D721Med (cell line): ENCODE measurements at places on chromosomes 2 and 18.

DNA sequence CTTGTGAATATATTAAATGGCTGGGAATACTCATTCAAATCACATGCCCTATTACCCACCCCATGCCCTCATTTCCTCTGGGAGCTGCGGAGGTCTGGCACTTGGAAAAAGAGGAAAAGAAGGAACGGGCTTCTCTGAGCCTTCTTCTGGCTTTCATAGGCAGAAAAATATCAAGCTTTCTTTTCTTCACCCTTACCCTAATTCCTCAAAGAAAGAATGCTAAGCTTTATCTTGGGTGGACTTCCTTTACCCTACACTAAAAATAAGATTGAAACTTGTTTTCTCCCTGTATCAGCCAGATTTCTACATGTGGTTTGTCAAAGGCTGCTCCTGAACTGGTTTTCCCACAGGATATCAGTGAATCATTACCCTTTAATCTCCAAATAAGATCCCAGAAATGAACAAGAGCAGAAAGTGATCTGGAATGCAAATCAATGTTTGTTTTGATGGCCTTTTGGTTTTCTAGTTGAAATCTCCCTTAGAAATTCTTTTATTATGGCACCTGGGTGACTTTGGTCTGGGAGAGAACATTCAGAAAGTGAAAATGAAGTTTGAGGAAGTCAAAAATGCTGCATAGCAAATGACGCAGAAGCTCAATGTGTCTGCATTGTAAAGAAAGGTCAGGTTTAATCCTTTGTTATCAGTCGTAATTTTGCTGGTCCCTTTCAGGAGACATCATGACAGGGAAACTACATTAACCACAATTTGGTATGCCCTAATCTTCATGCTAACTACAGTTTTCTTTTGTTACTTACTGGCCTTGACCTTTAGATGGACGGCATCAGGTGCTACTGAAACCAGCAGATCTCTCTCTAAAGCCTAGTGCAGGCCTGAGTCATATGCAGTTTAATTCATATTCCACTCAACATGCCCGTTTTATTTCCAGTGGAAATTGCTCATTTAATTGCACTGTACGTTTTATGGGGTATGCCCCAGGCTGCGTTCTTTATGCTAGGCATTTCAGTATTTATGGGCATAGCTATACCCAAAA lies 46.6 kb upstream of the HNRNPA3 start:
- DNase-seq, result no peak

DNA sequence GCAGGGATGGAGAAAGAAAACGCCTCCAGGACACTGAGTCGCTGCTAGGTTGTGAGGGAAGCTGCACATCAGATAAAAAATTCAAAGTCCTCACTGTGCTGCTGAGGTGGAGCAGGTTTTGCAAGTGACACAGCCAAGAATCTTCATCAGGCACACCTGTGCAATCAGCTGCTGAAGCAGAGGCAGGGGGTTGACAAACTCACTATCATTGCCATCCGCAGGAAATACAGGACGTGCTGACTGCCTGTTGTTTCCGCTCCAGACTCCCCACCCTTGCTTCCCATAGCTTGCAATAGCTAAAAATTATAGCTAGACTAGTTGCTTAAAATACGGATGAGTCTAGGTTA lies 147.8 kb upstream of the FHL2 start:
- no peak for DNase-seq

DNA sequence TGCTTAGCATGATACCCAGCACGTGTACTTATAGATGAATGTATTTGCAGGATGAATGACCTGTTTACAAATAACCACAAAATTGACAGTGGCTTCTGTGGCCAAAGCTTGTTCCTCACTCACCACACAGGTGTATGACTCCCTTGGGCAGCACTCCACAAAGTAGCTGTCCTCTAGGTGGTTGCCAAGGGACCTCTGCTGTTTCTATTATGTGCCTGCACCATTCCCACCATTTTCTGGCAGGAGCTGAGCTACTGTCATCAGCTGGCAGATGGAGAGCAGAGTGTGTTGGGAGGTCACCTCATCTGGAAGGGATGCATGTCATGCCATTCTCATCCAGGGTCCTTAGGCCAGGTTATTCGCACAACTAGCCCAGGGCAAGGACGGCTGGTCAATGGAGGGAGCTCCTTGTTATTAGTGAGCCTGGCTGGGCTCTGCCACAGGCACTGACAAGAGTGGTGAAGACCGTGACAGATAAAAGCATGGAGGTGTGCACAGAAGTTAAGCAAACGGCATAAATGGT lies 37.1 kb upstream of the TRIB2 start:
- no peak for DNase-seq

DNA sequence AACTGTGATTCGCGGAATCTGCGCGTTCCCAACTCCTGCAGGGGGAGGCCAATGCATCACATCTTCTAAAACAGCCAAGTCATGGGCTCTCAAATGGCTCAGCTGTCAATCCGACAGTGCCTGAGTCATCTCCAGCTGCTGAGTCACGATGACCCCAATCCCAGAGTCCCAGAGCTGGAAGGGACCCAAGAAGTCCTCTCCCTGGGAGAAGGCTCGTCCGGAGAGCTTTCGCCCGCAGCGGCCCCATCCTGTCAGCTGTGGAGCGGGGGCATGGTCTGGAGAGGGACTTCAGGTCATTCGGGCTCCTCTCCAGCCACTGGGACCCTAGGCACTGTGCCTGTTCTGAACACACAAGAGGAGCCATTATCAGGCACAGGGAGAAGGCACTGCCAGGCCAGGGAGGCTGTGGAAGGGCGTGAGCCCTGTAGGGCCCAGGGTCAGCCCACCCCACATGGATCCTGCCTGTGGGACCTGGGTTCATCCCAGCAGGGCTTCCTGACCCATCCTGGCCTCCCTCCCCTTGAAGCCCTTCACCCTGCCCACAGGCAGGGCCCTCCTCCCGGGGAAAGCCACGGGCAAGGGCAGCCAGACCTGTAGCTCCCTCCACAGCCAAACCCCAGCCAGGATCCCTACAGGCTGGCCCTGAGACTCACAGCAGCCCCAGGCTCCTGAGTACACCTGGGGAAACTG lies 47.6 kb upstream of the GPC1 start:
- no peak for DNase-seq

GRCh38 chr2:69581774-69582581 lies 61.6 kb downstream of the AAK1 start:
- DNase-seq, result no peak

- DNase-seq, result no peak
Measured at GRCh38 chr2:20148426-20148922, 76.5 kb downstream of the SDC1 start.

DNA sequence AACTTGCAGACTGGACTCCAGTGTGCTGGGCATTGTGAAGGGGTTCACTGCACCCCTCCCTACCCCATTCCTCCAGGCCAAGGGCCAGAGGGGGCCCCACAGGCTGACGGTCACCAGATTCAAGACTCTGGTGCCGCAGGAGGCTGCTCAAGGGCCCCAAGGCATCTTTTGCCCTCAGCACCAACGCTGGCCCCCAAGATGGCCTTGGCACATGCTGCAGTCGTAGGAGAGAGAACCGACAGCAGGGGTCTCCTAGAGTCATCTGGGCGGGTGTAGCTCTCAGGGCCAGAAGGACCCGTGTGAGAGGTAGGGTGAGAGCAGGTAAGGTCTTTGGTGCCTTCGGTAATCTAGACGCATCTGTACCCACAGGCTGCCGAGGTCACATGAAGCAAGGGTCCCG lies 18.7 kb upstream of the ODC1 start:
- DNase-seq, result no peak

DNA sequence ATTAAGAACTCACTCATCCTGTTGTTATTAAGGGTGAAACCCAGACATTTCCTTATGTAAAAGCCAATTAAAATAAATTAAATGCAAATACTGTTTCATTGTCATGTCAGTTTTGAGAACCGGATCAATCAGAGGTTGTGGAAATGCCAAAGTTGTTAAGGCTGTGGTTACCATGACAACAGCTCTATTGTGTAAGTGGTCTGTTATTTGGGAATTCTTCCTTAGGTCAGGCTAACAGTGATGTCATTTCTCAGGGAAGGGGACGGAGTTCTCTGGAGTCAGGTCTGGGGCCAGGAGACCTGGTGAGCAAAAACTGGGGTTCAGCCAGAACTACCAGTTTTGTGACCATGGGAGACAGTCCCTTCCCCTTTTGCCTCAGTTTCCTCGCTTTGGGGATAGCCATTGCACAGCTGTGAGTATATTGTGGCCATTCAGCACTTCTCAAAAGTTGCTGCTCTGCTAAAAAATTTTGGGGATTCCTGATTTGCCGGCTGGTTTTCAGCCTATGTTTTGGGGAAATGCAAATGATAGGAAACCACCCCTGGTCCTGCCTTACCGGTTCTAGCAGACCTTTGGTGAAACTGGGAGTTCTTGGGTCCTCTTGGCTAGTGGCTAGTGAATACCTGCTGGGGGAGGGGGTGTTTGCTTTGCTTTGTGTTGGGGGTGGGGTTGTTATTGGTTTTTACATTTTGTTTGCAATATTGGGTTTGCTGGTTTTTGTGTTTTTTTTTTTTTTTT lies 21.6 kb downstream of the HPCAL1 start:
- DNase-seq, result no peak

DNA sequence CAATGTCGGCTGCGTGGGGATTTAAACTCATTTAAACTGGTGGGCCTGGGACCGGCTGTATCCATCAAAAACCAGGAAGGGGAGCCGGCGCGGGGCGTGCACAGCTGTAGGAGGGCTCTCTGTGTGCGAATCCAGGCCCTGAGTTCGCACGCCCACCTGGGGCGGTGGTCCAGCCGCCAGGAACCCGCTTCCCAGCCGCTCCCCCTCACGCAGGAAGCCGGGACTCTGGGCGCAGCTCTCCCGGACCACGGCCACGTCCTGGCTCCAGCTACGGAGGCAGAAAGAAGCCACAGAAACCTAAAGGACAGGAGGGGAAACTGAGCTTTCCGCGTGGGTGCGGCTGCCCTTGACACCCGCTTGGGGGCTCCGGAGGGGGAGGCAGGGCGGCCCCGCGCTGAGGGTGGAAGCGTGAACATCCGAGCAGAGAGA lies 80.6 kb downstream of the GFPT1 start:
- no peak for DNase-seq

DNA sequence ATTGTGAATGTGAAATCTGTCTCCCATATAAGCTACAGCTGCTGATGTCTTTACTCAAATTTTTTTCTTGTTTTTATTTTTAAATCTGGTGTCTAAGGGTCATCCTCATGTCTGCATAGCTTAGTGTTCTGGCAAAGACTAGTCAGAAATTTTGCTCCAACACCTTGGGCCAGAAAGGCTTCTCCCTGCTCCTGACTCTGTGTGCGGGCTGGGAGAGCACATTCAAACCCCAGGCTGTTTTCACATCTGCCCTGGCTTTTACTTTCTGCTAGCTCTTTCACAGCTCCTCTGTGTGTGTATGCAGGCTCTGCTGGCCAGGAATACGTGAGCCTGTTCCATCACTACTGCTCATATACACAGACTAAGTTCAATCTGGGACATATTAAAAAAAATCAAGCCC lies 102.9 kb upstream of the RIOK3 start:
- no peak for DNase-seq

DNA sequence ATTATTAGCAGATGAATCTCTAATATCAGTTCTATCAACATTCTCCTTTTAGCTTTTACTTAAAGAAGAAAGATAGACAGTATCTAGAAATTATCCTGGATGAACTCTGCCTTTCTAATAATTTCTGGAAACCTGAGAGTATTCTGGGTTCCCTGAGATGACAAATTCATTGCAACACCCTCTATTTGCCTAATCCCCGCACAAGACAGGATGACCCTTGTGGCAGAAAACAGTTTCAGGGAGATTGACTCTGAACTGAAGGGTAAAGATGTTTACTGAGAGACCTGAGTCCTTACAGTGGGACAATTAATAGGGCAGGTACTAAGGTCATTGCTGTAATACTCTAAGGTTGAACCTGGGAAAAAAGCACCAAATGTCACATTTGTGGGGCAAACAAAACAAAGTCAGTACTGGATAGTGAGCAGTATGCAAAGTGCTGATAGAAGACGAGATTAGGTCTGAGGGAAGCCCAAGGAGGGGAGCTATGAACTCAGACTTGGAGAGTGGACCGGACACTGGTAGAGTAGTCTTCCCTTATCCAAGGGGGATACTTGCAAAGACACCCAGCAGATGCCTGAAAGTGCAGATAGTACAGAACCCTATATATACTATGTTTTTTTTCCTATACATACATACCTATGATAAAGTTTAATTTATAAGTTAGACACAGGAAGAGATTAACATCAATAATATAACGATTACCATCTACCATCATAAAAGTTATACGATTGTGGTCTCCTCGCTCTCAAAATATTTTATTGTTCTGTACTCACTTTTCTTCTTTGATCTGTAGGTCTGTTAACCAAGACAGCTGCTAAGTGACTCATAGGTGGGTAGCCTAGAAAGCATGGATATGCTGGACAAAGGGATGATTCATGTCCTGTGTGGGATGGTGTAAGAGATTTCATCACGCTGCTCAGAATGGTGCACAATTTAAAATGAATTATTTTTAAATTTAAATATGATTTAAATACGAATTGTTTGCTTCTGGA lies 148.3 kb upstream of the KLHL14 start:
- no peak for DNase-seq

GRCh38 chr2:79573895-79574674 lies 61.2 kb downstream of the CTNNA2 start:
- no peak for DNase-seq
